ENCODE measurements at places on chromosomes 2 and 18.
A peak's percentile ranks its signal among the peaks of the same experiment; 100 is the strongest.

DNA sequence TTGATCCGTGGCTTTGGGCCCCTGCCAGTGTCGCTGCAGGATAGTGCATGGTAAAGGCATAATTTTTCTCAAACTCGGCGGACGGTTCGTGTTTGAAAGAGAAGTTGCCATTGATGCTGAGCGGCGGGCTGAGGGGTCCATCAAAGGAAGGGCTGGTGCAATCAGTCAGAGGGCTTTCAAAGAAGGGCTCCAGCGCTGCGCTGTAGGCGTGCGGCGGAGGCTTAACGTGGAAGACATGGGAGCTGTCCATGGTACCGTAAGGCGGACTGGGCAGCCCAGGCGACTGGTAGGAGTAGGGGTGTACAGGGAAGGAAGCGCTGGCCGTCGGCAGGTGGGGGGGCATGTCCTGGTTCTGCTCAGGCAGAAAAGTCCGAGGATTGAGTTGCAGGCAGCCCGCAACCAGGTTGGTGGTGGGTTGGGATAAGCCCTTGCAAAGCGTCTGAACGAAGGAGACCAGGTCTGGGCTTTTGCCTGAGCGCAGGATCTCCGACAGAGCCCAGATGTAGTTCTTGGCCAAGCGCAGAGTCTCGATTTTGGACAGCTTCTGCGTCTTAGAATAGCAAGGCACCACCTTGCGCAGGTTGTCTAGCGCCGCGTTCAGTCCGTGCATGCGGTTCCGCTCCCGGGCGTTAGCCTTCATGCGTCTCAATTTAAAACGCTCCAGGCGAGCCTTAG is 2.3 kb downstream of the NEUROD1 start:
- no peak for DNase-seq

DNA sequence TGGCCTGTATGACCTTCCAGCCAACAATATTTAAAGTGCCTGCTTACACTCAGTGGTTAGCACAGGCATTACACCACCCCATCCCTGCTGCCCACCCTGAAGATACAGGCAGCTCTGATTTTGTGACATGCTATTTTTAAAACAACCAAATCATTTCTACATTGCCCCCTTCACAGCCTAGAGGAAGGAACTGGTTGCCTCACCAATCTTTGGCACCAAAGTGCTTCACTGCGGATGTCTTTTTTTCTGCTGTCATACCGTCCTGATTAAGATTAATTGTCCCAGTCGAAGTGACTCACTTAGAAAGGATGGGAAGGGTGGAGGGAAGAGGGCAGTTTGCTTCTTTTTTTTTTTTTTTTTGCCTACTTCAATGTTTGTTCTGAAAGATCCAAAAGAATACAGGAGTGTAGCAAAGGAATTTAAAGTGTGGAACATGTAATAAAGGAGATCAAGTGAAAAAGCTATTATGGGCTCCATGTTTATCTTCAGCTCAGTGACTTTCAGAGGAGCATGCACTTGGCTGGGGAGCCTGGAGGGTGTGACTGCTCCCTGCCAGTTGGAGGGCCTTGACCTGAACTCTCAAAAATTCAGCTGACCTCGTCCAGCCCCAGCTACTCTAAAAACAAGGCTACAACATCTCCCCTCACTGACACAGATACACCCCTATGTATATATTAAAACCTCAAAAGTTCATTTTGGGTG is 501.1 kb upstream of the TNP1 start:
- DNase-seq, result no peak

- no peak for DNase-seq
These were observed 131.3 kb downstream of the CCBE1 start for GRCh38 chr18:59565957-59566356.

GRCh38 chr2:213766465-213766901 is 482.2 kb downstream of the SPAG16 start:
- peak; percentile 21 for DNase-seq

GRCh38 chr18:46034230-46034629 is 37.8 kb downstream of the PSTPIP2 start:
- DNase-seq, result no peak

DNA sequence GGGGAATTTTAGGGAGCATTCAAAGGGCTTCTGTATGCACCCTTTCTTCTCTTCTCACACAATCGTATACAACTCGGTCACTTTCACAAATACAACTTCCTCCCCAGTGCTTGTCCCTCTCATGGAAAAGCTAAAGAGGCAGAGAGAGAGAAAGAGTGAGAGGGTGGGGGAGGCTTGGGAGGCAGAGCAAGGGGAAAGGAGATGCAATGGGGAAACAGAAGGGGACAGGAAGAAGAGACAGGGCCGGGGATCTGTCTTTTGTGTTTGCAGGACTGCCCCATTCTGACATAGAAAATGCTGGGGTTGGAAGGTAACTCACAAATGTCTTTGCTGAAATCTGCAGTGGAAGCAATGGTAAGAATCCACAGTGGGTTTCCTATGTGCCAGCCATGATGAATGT is 2.1 kb upstream of the MC2R start:
- DNase-seq, result no peak

GRCh38 chr18:57585855-57586250 is 649 bp downstream of the FECH start:
- no peak for DNase-seq

DNA sequence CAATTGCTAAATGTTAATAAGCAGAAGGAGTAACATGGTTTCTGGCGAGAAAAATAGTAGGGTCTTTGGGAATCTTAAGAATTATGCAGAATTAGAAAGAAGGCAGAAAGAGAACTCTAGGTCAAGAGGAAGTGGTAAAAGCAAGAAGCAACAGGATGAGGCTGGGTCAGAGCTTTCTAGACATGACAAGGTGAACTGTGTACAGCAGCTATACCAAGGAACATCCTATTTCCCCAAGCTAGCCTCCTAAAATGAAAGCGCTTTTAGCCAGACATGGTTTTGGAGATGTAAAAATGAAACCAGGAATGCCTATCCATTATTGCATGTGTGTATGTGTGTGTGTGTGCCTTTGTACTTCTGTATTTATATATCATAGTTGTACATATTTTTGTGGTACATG is 42.3 kb upstream of the STAT1 start:
- DNase-seq, result no peak

Measured in GM12891 (cell line).